ENCODE measurements at places on chromosomes 4 and X.
A peak's percentile ranks its signal among the peaks of the same experiment; 100 is the strongest.

DNA sequence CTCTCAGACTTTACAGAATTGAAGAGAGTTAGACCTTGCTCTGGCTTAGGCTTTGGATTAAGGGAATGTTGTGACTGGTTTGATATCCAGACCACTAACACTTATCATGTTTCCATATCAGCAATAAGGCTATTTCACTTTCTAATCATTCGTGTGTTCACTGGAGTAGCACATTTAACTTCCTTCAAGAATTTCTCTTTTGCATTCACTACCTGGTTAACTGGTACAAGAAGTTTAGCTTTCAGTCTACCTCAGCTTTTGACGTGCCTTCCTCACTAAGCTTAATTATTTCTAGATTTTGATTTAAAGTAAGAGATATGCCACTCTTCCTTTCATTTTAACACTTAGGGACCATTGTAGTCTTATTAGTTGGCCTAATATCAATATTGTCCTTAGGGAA lies 62.6 kb downstream of the CASP6 start:
- DNase-seq = no peak

GRCh38 chr4:23298371-23298770 lies 591.5 kb downstream of the PPARGC1A start:
- DNase-seq = no peak

- DNase-seq = peak; percentile 69
These were observed 167.1 kb downstream of the NSUN7 start for GRCh38 chr4:40916880-40917279.

DNA sequence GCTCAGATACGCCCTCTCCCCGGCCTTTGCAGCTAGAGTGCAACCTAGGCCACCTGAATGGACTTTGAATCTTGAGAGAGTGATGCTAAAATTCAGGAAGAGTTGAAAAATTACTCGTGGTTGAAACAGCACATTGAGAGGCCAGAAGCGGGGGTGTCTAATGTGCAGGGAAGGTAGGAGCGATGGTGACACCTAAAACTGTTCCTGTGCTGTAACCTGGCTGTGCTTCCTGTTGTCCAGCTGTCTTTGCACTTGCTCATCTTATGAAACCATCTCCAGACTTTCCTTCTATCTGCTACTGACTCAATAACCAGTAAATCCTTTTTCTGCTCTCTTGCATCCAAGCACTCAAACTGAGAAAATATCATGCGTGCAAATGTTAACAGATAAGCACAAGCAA lies 106.4 kb upstream of the RPS6KA3 start:
- no peak for DNase-seq

GRCh38 chrX:120428309-120428708 lies 40.8 kb downstream of the LAMP2 start:
- no peak for DNase-seq

DNA sequence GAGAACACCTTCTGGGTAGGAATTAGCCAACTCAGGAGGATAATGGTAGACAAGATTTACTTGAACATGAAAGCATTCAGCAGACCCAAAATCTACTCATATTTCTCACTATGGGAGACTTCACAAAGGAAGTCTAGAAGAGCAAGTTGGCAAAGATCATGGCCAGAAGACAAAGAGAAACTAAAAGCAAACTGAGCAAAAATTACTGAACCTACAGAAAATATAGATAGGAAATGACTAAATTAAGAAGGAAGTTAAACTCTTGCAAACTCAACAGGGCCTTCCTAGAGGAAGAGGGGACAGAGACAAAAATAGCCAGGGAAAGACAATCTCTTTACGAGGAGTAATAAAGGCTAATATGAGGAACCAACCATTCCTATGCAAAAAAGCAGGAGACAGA lies 18.7 kb downstream of the CORIN start:
- DNase-seq = peak; percentile 19

DNA sequence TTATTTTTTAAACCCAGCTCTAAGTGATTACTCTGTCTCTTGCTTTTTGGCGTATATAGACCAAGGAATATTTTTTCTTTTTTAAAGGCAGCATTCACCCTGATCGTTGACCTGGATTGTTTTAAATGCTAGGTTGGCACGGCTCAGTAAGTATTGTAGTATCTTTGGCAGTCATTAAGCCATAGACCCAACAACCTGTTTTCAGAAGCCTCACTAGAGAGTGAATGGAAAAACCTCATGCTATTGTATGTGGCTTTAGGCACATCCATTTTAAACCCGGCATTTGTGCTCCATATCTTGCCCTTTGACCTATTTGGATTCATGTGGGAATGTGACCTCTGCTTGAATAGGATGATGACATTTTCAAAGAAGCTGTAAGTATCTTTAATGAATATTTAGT lies 183.9 kb downstream of the SNCA start:
- no peak for DNase-seq

- DNase-seq = no peak
These were observed 169.4 kb upstream of the NAP1L5 start for GRCh38 chr4:88866862-88867550.

DNA sequence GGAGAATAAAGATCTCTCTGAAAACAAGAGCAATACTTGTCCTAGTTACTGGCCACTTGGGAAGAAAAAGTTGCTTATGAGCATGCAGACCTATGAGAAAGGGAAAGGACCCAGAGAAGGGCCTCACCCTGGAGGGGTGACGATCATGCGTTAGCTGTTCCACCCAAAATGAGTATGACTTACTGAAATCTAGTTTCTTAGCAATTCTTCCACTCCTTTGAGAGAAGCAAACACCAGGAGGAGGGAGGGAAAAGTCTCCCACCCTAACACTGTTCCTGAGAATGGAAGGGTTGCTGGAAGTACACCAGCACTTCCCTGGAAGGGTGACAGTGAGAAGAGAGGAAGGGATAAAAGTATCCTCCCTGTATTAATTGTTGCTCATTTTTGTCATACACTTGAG lies 107.9 kb downstream of the ADGRL3 start:
- no peak for DNase-seq

DNA sequence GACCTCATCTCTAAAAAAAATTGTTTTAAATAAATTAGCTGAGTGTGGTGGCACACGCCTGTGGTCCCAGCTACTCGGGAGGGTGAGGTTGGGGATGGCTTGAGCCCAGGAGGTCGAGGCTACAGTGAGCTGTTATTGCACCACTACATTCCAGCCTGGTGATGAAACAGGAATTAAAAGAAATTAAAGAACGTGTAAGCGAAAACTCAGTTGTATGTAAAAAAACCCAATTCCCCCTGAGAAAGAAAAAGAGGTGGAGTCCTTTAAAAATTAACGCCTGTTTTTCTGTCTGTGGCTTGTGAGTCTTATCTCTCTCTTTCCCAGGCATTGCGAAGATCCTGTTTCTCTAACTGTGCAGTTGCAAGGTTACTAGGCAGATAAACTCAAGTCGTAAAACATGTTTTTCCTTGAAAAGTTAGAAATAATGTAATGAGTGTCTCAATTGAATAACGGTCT lies 22.1 kb downstream of the EPGN start:
- peak; percentile 32 for DNase-seq

Data from KBM-7 (cell line).